Foreskin fibroblast (primary cell): ENCODE measurements at places on chromosomes 6 and 20.

- no peak for DNase-seq
Measured at GRCh38 chr6:109105681-109106080, 10.4 kb downstream of the CEP57L1 start.

- DNase-seq = no peak
Measured at GRCh38 chr6:15941168-15941567, 187.7 kb upstream of the MYLIP start.

DNA sequence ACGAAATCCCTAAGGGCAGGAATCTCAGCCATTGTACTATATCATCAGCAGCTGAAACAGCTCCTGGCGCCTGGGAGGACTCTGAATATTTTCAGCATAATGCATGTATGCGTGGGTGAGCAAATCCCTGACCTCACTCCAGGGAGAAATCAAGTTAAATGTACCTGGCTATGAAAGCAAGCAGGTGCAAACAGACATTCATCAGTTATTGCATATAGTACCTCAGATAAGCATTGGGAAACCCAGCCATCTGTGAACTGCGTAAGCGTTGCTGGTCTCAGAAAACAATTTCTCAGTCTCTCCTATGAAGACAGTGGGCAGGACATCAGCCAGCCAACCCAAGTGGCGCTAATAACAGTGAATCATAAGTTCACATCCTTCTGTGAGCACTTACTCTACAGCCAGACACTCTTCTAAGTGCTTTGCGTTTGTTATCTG is 622.6 kb downstream of the EPM2A start:
- peak; percentile 55 for DNase-seq

- DNase-seq = peak; percentile 45
Measured at GRCh38 chr20:22691369-22692118, 107.2 kb upstream of the FOXA2 start.
